ENCODE measurements at places on chromosomes 4 and X.

DNA sequence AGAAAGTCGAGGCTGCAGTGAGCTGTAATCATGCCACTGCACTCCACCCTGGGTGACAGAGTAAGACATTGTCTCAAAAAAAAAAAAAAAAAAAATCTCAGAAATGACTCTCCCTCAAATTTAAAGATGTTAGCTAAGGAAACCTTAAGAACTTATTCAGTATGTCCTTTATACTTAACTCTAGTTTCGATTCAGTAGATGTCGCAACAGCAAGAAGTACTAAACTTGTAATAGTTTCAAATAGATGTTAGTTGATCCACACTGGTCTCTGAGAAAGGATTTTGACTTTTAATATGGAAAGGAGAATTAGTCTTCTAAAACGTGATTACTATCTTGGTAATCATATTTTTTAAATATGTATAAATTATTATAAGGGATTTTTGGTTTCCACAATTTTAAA, 29.6 kb downstream of the NKX3-2 start:
- DNase-seq: no peak

DNA sequence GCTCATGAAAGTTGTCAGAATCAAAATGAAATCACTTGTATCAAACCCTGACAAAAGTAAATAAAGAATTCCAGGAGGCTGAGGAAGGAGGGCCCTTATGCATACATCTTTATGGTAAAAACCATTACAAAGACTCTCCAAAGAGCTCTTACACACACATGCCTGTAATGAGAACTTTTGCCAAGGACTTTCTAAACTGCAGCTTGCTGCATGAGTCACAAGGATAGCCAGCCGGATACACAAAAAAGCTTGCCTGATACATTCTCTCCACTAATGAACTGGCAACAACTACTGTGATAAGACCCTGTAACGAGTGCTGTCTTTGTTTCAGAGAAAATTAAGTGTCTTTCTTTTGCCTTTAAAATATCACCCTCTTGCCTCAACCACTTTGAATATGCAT, 618.1 kb downstream of the PPP4R3C start:
- no peak for DNase-seq

DNA sequence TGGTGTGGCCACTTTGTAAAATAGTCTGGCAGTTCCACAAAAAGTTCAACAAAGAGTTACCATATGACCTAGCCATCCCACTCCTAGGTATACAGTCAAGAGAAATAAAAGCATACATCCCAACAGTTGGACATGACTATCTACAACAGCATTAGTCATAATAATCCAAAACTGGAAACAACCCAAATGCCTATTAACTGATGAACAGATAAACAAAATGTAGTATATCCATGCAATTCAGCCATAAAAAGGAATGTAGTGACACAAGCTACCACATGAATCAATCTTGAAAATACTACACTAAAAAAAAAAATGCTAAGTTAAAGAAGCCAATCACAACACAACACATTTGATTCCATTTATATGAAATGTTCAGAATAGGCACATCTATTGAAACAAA, 16.1 kb downstream of the MED14 start:
- no peak for DNase-seq

DNA sequence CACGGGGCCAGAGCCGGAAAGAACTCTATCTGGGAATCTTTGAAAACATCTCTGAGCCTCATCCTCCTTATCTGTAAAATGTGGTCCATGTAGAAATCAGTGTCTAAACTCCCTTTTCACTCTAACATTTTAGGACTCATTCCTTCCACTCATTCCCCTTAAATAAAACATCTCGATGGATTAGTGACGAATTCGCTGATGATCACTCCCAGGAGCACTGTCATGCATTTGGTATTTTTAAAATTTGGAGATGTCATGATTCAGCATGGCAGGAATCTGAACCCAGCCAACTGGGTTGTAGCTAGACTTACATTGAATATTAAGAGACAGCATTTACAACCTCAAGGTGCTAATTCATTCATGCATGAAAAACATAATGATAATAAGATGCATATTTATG, 88.1 kb downstream of the SPANXN3 start:
- DNase-seq: no peak

- DNase-seq: peak; percentile 69
These were observed 57.8 kb upstream of the XAGE1B start for GRCh38 chrX:52574416-52575275.

- no peak for DNase-seq
These were observed 69.4 kb upstream of the WDR17 start for GRCh38 chr4:175996206-175996605.

DNA sequence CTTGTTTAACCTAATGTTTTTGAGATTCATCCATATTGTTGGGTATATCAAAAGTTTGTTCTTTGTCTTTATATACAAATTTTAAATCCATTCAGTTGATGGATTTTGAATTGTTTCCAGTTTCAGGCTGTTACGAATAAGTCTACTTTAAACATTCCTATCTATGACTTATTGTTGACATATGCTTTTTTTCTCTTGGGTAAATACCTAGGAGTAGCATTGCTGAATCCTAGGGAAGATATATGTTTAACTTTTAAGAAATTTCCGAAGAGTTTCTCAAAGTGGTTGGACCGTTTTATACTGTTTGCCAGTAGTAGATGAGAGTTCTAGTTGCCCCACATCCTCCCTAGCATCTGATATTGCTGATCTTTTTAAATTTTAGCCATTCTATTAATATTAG, 60.9 kb upstream of the IL13RA1 start:
- no peak for DNase-seq

- no peak for DNase-seq
These were observed 57.9 kb upstream of the PLS3 start for GRCh38 chrX:115503099-115503498.

DNA sequence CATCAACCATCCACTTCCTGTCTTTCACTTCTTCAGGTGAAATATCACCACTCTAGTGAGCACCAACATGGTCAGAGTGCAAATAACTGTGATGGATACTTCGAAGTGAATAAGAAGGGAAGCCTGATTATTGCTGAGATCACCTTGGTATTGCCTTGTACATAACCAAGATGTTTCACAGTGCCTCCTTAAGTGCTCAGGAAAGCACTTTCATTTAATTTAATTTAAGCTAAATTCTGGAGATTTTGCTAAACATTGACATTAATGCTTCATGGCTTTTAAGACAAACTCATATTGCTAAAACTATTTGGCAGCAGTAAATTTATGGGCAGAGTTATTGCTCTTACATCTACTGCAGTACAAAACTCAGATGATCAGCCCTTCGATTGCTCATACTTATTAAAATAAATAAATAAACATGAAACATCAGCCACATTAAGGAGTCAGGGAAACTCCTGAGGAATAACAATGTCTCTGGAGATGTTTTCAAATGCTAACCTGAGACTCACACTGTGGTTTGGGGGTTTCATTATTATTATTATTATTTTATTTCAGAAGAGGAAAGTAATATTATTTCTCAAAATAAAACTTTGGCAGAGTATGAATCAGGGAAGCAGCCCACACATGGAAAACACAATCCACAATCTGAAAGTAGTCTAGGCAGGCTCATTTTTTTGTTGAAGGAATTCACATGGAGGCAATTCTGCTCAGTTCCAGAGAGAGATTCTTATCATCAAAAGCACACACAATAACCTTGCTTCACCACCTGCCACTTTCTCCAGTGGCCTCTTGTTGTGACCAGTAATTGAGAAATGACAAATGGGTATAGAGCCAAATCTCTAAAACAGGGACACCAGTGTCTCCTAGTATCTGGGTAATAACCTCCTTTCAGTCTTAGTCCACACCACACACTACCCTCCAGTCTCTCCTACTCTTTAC, 344.2 kb downstream of the MAPK10 start:
- no peak for DNase-seq

GRCh38 chr4:154030746-154031145, 241.9 kb upstream of the SFRP2 start:
- no peak for DNase-seq

DNA sequence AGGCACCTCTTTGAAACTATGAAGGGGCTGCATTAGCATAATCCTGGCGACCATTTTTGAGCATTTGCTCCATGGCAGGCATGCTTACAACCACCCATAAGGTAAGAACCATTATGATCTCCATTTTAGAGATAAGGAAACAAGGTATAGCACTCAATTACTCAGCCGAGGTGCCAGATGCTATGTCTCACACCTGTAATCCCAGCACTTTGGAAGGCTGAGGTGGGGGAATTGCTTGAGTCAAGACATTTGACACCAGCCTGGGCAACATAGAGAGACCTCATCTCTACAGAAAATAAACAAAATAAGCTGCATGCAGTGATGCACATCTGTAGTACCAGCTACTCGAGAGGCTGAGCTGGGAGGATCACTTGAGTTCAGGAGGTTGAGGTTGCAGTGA, 43.6 kb downstream of the TIGD4 start:
- no peak for DNase-seq

- no peak for DNase-seq
These were observed 259.4 kb upstream of the PCDH7 start for GRCh38 chr4:30460818-30461217.
